ENCODE measurements at places on chromosomes 3 and 15.
A peak's percentile ranks its signal among the peaks of the same experiment; 100 is the strongest.

DNA sequence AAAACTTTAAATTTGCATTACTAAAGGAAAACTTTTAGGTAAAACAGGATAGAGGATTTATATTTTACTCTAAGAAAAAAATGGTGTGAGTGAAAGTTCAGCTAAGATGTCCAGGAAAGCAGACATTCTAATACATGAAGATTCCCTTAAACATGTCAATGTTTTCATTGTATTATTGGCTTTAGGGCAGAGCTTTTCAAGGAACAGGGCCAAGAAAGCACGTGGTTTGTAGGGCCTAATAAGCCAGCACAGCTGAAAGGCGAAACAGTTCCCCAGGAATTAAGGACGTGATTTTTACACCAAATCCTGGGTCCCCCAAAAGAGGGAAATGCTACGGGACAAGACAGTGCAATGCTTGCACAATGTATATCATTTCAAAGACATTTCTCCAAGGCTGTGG, 48.6 kb upstream of the MKRN3 start:
- no peak for DNase-seq

DNA sequence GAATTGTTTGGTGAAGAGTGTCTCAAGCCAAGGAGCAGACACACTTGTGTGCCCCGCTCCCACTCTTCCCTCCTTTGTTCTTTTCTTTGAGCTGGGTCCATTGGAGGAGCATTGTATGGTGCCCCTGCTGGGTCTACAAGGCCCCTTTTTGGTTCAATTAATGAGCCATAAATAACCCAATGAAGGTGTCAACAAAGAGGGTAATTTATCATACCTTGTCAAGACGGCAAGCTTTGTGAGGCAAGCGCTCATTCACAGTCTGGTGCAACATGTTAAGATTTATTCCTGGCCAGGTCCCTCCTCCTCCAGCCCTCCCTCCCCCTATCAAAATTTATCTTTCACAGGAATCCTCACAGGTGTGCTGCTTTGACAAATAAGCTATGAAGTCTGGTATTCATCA, 300.1 kb downstream of the RORA start:
- no peak for DNase-seq

- no peak for DNase-seq
Observed at GRCh38 chr3:169914321-169914720, 2.9 kb downstream of the SAMD7 start.

DNA sequence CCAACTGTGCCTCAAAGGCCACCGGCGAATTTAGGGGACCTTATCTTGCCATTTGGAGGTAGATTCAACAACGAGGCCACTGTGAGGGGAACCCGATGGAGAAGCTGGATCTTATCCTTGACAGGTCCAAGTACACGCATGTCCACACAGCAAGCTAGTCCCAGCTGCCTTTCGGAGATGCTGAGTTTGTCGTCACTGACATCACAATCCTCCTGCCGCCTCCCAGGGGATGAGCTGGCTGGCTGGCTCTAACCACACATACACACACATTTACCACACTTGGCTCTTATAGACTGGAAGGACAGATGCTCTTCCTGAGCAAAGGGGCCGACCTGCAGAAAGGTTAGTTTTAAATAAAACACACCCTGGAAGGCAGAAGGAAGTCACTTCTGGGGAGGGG, 176.3 kb downstream of the STT3B start:
- DNase-seq = no peak

- no peak for DNase-seq
Observed at GRCh38 chr3:17181413-17181907, 296.7 kb downstream of the PLCL2 start.

DNA sequence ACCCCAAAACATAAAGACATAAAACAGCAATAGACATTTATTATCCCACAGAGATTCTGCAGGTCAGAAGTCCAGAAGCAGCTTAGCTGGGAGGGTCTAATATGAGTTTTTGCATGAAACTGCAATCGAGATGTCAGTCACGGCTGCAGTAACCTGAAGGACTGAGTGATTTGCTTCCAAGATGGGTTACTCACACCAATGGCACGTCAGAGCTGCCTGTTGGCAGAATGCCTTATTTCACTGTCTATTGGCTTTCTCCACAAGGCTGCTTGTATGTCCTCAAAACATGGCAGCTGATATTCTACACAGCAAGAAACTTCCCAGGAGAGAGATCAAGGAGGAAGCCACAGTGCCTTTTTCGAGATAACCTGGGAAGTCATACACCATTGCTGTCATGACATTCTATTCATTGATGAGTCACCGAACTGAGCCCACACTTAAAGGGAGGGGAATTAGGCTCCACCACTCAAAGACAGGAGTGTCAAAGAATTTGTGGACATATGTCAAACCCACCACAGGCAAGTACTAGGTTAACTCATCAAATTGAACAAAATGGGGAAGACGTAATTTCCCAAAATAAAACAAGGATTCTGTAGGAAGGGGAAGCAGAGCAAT, 122.2 kb downstream of the SYNPR start:
- no peak for DNase-seq

DNA sequence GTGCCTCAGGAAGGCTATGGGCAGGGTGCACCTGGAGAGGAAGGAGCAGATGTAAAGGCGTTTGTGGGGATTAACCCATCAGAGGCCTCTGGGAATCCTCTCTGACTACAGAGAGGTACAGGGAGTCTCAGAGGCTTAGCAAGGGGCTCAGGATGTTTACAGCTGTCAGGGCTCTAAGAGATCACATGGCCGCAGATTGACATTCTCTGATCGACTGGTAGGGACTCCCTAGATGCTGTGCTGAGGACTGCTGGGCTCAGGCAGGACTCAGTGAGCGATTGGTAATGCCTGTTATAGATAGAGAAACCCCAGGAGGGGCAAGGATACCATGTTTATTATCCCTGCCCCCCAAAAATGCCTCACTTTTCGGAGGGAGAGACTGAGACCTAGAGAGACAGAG, 103.5 kb downstream of the CORO2B start:
- no peak for DNase-seq

GRCh38 chr3:14377838-14378169, 24.6 kb upstream of the SLC6A6 start:
- peak; percentile 7 for DNase-seq

DNA sequence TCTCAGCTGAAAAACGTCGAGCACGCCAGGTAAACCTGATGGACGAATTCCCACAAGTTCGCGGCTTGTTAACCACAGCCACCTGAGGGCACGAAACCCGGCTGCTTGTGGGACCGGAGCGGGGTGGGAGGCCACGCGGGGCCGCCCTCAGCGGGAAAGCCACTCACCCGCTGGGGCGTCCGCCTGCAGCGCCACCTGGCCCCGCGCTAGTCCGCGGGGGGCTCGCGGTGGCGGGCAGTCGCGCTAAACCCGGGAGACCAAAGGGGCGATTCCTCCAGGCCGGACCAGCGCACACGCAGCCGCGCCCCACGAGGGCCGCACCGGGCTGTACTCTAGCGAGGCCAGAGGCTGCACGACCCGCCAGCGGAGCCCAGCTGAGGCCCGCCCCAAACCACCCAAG, 15.7 kb upstream of the CFAP161 start:
- DNase-seq = no peak

GRCh38 chr3:125440559-125440955, 65.4 kb upstream of the ZNF148 start:
- no peak for DNase-seq

DNA sequence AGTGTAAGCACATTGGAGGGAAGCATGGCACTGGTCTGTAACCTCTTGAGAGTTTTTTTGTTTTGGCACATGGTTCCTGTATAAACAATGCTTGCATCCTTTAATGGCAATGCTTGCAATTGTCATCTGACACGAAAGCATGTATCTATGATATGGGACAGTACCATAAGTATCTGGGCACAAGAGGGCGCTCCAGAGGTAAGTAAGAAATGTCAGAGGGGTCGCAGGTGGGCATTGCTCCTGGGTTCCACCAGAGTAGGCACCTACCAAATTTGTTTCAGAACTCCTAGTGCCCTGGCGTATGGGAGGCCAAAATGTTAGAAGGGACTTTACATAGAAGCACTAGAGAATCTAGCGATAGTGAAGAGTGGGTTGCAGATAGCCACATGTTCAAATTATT, 58.7 kb upstream of the BCHE start:
- no peak for DNase-seq

DNA sequence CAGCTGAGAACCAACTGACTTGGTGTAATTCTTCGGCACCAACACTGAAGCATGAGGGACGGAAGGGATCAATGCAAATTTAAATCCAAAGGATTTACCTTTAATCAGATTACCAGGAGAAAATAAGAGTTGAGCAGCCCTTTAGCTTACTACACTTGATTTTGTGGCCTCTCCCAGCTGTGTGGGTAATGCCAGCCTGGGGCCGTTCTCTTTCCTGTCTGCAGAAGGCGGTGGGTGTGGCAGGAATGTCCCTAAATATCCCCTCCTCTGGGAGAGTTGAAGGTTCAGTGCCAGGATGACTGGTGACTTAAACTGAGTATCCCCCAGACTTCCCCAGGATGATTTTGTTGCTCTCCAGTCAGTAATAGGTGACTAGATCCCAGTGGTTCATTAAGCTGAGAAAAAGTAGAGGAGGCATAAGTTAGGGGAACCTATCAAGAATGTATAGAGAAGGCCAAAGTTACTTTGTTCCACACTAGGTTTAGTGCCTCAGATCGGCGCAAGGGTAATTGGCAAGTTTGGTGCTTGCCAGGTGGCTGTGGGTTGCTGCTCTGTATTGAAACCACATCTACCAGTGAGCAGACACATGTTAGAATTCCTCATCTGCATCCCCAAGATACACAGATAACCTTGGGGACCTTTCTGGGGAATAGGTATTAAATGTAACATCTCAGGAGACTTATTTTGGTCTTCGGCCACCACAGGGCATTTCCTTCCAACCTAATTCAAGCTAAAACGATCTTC, 23.1 kb downstream of the MAPKBP1 start:
- no peak for DNase-seq

DNA sequence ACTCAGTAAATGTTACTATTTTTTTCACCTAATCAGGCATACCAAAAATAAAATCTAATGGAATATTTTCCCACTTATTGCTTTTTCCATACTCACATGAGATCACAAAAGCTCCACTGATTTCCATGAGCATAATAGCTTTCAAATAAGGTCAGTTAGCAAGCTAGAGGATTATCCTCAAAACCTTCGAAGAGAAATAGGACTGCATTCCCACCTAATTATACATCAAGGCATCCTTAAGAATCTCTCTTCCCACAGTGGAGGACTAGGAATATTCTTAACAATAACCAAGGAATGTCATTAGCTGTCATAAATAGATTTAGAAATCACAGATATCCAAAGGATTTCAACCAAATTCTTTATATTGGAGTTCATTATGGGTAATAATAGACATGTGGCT, 127.9 kb upstream of the STT3B start:
- no peak for DNase-seq

- no peak for DNase-seq
Observed at GRCh38 chr3:23611737-23612295, 193.9 kb upstream of the UBE2E1 start.

GRCh38 chr15:79682285-79682684, 214.5 kb downstream of the MTHFS start:
- DNase-seq = no peak

- DNase-seq = no peak
Observed at GRCh38 chr3:100759159-100759558, 49.9 kb downstream of the TFG start.

DNA sequence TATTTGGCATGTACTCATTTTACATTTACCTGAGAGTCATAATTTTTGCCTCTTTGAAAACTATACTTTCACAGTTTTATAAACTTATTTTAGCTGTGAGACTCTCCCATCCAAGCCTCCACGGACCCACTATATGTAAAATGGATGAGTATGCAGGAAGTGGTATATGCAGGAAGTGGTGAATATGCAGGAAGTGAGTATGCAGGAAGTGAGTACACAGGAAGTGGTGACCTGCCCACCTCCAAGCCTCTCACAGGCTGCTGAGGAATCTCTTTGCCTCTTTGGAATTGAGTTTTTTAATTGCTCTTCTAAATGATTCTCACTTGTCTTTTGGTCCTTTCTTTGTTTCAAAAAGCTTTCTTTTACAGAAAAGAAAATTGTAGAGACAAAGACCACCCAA, 85.2 kb downstream of the KBTBD8 start:
- DNase-seq = peak; percentile 1

DNA sequence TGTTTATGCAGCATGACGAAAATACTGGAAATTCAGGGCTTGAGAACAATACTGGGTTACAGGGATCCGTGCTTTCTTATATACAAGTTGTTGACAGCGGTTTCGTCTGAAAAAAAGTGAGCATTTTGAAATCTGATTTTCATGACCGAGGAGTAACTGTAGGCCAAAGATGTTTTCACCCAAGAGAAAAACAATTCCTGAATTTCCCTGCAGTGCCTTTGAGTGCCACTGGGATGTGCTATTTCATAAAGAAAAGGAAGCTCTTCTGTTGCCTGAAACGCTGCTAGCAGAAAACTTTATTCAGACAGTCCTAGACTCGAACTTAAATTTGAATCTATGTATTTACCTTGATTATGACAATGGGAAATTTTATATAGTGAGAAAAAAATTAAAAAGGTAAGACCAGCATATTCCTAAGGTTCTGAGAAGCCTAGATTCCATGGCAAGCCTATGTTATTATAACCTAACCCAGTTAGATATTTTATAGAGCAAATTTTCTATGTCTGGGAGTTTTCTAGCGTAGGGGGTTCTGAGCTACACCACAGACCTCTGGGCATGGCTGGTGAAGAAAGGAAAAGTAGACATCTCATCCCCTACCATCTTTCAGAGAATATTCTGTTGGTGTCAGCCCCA, 30.2 kb downstream of the KCNAB1 start:
- no peak for DNase-seq

DNA sequence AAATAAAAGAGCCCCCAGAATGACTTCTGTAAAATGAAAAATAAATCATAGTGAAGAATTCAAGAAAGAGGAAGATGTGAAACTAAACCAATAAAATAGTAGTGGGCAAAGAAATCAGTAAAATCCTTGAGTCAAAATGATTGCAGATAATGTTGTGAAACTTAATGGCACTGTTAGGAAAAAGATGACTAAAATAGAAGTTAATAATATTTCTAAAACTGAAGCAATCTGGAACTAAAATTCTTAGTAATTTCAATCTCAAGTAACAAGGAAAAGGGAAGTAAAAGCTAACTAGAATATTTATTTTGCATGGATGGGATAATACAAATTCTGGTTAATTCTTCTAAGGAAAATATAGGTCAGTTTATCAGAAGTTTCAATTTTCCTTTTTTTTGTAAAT, 84.6 kb downstream of the TMCO5A start:
- no peak for DNase-seq

GRCh38 chr3:14787630-14788029, 31.1 kb upstream of the FGD5 start:
- no peak for DNase-seq

GRCh38 chr15:55740981-55741832, 1.7 kb downstream of the PRTG start:
- DNase-seq = no peak

DNA sequence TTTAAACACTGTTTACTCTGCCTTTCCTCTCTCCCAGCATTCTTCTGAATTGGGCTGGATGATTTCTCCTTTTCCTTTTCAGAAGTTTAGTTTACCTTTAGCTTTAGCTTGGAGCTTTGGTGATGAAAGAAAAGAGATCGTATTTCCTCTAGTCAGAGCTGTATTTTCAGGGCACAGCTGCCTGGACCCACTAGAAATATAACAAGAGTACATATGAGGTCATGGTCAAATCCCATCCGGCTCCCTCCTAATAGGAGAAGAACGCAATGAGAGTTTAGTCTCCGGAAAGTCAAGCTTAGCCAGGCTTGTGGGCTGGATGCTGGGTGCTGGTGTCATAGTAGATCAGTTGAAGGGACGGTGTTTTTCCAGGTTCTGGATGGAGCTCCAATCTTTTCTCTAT, 177.1 kb upstream of the PFN2 start:
- DNase-seq = no peak
